ENCODE measurements at places on chromosomes 16 and 17.
A peak's percentile ranks its signal among the peaks of the same experiment; 100 is the strongest.

DNA sequence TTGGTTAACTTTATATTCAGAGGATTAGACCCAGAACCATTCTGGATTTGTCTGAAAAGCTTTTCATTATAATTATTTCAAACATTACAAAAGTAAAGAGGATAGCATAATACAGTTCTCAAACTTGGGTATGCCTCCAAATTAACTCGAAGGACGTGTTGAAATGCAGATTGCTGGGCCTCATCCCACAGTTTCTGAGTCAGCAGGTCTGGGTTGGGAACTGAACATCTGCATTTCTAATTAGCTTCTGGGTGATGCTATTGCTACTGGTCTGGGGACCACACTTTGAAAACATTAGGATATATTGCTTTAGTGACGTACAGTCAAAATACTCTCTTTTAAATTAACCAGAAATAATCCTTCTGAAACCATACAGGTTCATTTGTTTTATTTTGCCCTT, 10.0 kb downstream of the TPPP3 start:
- DNase-seq, result no peak

DNA sequence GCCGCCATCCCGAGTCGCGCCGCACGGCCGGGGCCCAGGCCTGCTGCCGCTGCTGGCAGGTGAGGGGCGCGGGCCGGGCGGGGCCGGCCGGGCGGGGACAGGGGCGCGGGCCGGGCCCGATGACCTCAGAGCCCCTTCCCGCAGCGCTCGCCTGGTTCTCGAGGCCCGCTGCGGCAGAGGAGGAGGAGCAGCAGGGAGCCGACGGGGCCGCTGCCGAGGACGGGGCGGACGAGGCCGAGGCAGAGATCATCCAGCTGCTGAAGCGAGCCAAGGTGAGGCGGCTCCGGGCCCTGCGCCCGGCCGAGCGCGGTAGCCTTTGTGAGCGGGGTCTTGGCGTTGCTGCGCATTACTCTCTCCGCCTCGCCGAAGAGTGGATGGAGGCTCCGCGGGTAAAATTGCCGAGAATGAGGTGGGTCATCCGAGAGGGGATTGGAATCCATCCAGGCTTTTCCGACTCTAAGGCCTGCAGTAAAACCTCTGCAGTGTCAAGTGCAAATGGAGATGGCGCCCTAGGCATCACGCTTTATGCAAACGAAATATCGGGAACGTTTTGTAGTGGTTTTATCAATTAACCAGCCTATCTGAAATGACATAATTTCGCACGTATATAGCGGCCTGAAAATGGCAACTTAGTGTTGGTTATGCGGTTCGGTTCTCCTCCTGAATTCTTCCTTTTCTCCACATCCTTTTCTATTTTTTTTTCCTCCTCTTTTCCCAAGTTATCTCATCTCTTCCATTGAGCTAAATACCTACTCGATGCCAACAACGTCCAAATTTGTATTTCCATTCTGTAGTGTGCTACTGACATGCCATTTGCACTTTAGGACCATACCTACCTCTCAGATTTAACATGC, 577 bp downstream of the TTC19 start:
- peak; percentile 78 for DNase-seq

GRCh38 chr17:4920351-4921048, 11.6 kb upstream of the GP1BA start:
- DNase-seq, result no peak

GRCh38 chr16:14155572-14156190, 84.6 kb downstream of the MRTFB start:
- no peak for DNase-seq

GRCh38 chr17:57145347-57145746, 60.3 kb downstream of the AKAP1 start:
- DNase-seq, result no peak
